ENCODE measurements at places on chromosomes 7 and 10. TPM values are rescaled to one million over a fixed set of nuclear protein-coding genes. Genes with fewer than 3 reads are reported as not detected.

GRCh38 chr7:36677769-36678437 is 46.4 kb downstream of the AOAH start:
- no peak for DNase-seq

DNA sequence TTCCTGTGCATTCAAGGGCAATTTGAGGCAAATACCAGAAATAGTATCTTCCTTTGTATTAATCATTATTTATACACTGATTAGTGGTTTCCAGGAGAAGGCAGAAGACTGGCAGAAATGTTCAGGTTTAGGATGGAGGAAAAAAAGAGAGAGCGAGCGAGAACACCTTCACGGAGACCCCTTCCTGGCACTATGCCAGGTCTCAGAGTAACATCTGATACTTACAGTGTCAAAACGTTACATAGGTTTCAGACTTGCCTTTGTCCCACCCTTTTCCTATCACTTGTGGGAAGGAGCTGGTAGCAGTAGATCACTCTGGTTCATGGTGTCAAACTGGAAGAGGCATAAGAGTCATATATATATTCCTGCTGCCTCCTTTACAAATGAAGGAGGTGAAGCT is 652 bp downstream of the OR2A12 start:
- DNase-seq = no peak

DNA sequence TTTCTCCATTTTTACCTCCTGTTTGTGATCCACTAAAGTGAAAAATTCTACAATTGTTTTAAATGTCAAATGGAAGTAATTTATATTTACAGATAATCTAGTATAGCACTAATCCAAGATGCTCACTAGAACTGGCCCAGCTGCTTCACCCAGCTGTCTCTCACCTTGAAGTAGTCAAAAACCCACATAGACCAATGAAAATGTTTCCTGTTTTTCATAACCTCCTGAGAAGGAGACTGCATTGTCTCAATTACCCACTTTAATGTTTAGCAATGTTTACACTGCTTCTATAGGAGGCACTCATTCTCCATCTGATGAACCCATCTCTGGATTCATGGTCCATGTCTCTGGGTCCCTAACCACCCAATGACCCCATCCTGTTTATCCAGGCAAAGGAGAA is 56.1 kb upstream of the ADO start:
- no peak for DNase-seq

GRCh38 chr10:22345301-22346095 is at the start of gene SPAG6:
SPAG6 (plus strand) TSS chr10:22345496; CDS start chr10:22345612, 116 bp downstream.
- peak; percentile 51 for DNase-seq

DNA sequence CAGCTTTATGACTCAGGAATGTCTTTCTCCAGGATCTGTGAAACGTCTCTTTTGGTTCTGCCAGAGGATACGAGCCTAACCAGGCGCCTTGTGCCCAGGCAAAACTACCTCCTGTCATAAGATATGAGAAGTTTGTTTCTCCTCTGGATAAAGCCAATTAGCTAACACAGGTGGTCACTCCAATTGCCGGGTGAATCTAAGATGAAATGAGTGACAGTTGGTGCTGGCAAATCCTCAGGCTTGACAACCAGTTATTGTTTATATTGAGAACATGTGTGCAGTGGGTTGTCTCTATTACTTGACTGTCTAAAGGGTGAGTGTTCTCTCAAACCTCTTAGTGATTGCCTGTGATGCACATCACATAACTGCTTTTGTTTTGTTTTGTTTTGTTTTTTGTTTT is 449.1 kb downstream of the XPNPEP1 start:
- DNase-seq = no peak

- DNase-seq = no peak
Observed at GRCh38 chr7:70953331-70953741, 178.6 kb upstream of the GALNT17 start.

GRCh38 chr7:123505221-123505620 is 29.2 kb downstream of the IQUB start:
- no peak for DNase-seq

DNA sequence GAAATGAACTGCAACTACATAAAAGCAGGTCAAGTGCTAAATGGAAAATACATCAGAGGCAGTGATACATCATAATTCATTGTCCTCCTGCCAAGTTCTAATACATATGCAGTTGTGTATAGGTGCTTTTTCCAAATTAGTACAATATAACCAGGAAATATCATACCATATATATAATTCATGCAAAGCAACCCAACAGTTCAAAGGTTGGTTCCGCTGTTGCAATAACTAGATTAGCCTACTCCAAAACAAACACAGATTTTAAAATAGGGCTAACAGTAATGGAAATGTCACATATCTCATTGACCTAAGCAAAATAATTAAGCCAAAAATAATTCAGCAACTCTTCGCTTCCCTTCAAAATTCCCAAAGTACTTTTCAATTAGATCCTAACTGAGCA is 88.9 kb upstream of the NEBL start:
- DNase-seq = no peak

- DNase-seq = no peak
Observed at GRCh38 chr7:158524749-158525635, 62.6 kb downstream of the PTPRN2 start.

DNA sequence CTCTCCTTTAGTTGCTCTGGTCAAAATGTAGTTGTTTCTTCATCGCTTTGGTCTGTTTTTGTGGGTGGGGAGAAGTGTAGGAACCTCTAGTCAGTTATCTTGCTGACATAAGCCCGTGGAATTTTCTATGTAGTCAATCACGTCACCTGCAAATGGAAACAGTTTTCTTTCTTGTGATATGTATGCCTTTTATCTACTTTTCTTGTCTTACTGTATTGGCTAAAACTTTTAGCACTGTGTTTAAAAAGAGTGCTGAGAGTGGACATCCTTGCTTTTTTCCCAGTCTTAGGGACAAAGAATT is 42.3 kb downstream of the AKR1E2 start:
- no peak for DNase-seq

DNA sequence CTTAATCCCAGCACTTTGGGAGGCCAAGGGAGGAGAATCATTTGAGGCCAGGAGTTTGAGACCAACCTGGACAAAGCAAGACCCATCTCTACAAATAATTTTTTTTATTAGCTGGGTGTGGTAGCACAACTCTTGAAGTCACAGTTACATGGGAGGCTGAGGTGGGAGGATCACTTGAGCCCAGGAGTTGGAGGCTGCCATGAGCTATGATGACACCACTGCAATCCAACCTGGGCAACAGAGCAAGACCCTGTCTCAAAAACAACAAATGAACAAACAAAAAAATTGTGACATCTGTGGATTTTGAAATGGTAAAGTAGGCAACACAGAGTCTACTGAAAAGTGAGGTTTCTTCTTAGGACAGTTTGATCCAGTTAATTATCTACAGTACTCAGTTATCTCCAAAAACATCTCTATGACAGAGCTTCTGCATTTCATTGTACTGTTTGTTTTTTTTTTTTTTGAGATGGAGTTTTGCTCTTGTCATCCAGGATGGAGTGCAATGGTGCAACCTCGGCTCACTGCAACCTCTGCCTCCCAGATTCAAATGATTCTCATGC is 3.3 kb upstream of the ANKRD61 start:
- DNase-seq = no peak

DNA sequence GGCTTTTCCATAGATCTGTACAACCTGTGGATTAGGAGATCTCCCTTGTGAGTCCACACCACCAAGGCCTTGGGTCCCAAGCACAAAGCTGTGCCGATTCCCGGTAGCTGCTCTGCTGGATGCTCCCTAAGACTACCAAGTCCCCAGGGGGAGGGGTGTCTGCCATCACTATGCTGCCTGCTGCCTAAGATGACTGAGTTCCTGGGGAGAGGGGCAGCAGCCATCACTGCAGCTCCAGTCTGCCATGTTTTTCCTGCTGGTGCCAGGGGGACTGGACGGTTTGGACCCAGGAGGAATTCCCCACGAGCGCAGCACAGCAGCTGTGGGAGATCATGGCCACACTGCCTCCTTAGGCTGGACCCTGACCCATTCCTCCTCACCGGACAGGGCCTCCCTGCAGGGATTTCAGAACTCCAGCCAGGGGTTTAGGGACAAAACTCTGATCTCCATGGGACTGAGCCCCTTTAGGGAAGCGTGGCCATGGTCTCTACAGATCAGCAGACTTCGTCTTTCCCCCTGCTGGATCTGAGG is 1049.8 kb downstream of the SORCS1 start:
- no peak for DNase-seq

GRCh38 chr10:13528875-13529713 is at the start of gene BEND7:
BEND7 (minus strand) TSS chr10:13529014; CDS start chr10:13528533, 481 bp downstream.
- peak; percentile 59 for DNase-seq

- DNase-seq = no peak
Observed at GRCh38 chr7:153052206-153052605, 292.7 kb downstream of the ACTR3B start.

- no peak for DNase-seq
Observed at GRCh38 chr7:22066522-22066921, 120.8 kb upstream of the CDCA7L start.

GRCh38 chr7:39299695-39300094 is 266.5 kb upstream of the YAE1 start:
- no peak for DNase-seq

PRPS1L1 gene
- not detected for total RNA-seq

SLC18A3 gene
- total RNA-seq = not detected

SDK1 gene
- 0.53 TPM for total RNA-seq

Data from left lobe of liver (tissue), 2 donors.